NCI-H146 (cell line): ENCODE measurements at places on chromosomes 2 and 18.

DNA sequence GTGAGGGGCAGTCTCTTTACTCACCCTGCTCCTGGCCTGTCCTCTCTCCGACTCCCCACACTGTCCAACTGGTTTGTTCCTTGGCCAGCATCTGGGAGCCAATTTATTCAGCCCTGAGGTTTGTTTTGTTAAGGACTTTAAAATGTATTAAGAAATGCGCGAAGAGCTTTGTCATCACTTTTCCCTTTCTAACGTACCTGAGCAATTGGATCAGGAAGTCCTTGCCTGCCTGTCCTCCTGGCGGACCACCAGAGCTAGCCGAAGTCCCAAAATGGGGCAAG, 164.7 kb upstream of the MSH6 start:
- no peak for DNase-seq

DNA sequence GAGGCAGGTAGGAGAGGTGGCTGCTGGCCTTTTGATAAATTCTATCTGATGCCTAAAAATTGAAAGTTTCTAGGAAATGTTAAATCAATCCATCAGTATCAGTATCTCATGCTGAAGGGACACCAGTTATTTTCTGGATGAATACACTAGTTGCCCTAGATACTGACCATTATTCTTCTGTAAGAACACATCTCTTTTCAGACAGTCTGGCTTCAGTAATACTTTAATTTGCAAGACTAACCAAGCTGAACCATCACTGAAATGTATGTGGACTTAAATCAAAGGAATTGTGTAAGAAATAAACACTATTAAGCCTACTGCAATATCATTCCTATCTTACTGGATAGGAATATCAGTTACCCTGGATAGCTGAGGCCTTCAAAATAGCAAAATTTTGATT, 1546.3 kb downstream of the LRP1B start:
- no peak for DNase-seq

DNA sequence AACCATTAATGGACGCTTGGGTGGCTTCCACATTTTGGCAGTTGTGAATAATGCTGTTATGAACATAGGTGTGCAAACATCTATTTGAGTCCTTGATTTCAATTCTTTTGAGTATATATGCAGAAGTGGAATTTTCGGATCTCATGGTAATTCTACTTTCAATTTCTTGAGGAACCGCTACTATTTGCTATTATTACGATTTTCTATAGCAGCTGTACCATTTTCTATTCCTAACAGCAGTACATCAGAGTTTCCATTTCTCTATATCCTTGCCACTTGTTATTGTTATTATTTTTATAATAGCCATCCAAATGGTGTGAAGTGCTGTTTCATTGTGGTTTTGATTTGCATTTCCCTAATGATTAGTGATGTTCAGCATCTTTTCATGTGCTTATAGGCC, 69.5 kb downstream of the KIF5C start:
- no peak for DNase-seq

- DNase-seq = no peak
Observed at GRCh38 chr2:9307535-9307934, 100.9 kb downstream of the ASAP2 start.

GRCh38 chr2:86298411-86299390, 38.7 kb downstream of the REEP1 start:
- DNase-seq = peak; percentile 22

GRCh38 chr2:35790292-35790691, 565.3 kb upstream of the CRIM1 start:
- no peak for DNase-seq

- no peak for DNase-seq
Observed at GRCh38 chr2:211128287-211128686, 571.9 kb downstream of the CPS1 start.

- DNase-seq = no peak
Observed at GRCh38 chr18:2823966-2824365, 22.8 kb upstream of the EMILIN2 start.

GRCh38 chr2:10028988-10029874, 14.1 kb upstream of the KLF11 start:
- DNase-seq = peak; percentile 90

DNA sequence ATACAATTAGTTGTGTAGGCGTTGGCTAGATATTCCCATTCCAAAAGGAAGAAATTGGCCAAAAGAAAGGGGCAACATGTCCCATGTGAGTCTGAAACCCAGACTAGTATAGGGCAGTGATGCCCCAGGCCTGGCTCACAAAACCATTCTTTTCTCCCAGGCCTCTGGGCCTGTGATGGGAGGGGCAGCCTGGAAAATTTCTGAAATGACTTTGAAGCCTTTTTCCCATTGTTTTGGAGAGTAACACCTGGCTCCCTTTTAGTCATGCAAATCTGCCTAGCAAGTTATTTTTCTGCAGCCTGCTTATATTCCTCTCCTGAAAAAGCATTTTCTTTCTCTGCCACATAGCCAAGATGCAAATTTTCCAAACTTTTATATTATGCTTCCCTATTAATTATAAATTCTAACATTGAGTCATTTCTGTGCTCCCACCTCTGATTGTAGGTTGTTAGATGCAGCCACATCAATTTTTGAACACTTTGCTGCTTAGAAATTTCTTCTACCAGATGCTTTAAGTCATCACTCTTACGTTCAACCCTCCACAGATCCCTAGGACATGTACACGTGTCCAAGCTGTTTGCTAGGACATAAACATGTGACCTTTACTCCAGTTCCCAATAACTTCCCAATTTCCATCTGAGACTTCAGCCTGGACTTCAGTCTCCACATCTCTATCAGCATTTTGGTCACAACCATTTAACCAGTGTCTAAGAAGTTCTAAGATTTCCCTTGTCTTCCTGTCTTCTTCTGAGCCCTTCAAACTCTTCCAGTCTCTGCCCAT, 76.1 kb upstream of the MC4R start:
- no peak for DNase-seq

GRCh38 chr2:239876948-239877289, 148.2 kb downstream of the NDUFA10 start:
- no peak for DNase-seq

DNA sequence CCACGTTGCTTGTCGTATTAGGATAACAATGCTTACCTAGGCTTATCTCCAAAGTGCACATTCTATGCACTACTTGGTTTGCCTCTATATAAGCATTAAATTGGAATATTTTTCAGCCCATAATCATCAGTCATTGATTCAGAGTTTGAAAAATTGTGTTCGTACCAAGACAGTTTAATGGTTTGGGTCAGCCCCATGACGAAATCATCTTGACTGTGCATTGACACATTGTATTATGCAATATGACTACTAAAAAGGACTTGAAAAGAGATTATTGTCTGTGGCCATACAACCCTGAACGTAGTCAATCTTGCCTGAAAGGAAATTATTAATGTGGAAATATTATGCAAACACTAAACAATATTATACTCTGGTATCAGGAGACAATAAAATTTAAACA, 141.3 kb downstream of the EML6 start:
- DNase-seq = no peak

DNA sequence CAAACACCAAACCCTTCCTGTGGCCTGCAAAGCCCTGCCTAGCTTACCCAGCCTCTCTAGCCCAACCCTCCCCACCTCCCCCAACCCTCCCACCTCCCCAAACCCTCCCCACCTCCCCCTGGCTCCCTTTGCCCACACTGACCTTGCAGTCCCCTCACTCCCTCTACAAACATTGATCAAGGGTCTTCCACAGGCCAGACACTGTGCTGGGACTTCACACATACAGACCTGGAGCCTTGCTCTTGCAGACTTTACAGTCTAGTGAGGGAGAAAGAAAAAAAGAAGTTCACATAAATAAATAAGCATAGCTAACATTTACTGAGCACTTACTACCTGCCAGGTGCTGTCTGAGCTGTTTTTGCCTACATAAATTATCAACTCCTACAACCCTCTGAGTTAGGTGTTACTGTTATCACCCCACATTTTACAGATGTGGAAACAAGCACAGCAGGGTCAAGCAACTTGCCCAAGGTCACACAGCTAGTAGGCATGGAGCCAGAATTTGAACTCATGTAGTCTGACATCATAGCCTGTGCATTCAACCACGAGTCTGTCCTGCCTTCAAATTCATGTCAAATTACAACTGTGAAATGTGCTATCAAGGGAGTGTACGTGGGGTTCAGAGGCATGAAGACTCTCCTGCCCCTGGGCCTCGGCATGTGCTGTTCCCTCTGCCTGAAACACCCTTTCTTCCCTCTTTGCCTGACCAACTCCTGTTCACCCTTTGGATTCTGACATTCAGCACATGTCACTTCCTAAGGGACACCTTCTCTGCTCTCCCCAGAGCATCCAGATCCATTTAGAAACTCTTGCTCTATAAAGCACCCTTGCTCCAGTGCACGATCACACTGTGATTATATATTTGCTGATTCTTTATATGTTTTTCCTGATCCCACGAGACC, 209.9 kb downstream of the TNS1 start:
- DNase-seq = no peak
